ENCODE measurements at places on chromosomes 1 and 21. TPM values are rescaled to one million over a fixed set of nuclear protein-coding genes. Genes with fewer than 3 reads are reported as not detected.

DNA sequence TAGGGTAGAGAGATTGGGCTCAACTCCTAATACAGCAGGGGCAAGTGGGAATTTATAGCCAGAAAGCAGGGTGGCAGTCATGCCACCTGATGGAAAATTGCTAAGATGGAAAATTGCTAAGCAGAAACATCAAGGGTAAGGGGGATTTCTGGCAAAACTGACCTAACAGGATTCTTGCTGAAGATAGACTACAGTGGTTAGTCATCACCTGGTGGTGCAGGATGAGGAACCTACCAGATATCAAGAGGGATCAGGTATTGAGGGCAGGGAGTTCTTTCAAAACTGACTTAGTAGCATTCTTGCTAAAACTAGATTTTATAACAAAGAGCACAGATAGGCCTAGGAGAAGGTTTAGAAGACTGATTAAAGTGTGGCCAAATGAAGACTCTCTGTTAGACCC is 292.9 kb downstream of the PLPP3 start:
- no peak for DNase-seq

EVA1C gene
- polyA plus RNA-seq: 2.8 TPM

GRCh38 chr1:53410701-53411100 is 48.5 kb upstream of the DMRTB1 start:
- DNase-seq: no peak

S100A8 gene
- polyA plus RNA-seq: 20.9 TPM

GRCh38 chr1:43786201-43786958 is 79.0 kb downstream of the ST3GAL3 start:
- DNase-seq: peak; percentile 62

SELE gene
- polyA plus RNA-seq: 0.87 TPM

- no peak for DNase-seq
Observed at GRCh38 chr1:234917495-234918180, 211.0 kb downstream of the TOMM20 start.

GRCh38 chr1:218078916-218079315 is 206.2 kb upstream of the RRP15 start:
- no peak for DNase-seq

DNA sequence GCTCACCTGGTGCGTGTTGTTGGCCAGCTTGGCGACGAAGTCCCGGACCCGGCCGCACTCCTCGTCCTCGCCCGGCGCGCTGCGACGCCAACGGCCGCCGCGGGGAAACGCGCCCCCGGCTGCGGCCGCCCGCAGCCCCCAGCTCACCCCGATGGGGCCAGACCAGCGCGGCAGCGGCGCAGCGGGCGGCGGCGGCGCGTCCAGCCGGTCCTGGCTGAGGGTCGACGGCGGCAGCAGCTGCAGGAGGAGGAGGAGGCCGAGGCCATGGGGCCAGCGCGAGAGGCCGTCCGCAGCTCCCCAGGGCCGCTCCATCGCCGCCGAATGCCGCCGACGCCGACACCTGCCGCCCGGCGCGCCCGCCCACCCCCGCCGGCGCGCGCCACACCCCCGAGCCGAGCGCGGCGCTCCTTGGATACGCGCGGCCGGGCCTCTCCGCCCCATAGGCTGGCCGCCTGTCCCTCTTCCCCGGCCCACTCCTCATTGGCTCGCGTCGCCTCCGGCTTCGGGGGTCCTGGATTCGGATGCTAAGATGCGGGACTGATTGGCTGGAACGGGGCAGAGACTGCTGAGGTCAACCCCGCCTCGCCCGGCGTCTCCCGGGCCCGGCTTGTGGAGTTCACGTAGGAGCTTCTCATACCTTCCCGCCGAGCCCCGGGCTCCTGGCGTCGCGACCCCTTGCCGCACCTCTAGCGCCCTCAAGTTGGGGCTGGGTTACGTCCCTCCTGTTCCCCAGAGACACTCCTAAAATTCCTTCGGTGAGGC is at the start of gene SORT1:
Gene SORT1 (minus strand): TSS at position 338 of the 762 bp plus-strand sequence. CDS start 26 bp downstream, at position 312.
- DNase-seq: peak; percentile 95

DNA sequence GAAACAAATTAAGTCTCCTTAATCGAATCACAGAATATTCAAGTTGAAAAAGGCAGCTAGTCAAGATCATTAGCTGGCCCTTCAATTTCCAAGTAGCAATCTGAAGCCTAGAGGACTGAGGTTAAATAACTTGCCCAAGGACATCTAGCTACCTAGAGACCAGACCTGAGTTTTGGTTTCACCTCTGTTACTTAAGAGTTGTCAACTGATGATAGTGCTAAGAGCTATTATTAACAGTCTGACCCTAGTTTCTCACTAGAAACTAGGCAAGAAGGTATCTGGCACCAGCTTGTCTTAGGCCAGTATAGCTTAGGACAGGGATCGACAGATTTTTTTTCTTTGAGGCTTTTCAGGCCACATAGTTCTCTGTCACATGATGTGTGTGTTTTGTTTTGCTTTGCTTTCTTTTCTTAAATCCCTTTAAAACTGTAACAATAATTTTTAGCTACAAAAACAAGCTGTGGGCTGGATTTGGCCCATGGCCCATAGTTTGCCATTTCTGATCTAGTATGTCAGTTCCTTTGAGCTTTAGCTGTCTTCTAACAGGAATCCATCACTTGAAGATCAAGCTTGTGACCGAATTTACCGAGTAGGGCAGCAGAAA is 23.2 kb downstream of the TRIM45 start:
- no peak for DNase-seq

DNA sequence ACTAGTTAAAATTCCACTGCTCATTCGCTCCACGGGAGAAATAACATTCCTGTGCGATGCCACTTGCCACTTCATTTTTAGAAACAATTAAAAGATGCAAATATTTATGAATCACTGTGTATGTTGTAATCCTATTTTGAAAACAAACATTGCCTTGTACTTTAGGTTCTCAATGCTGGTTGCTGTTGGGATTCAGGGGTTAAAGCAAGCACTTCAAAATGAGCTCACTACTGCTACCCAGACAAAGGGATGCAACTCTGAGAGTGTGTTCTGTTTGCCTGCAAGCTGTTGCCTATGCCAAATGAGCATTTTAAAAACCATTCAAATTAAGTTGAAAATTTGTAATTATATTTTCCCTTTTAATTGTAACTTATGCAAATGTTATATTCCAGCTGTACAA is 87.5 kb downstream of the RWDD3 start:
- DNase-seq: no peak

HCN3 gene
- 3.8 TPM for polyA plus RNA-seq

- DNase-seq: no peak
Observed at GRCh38 chr1:21702780-21703179, 33.6 kb upstream of the RAP1GAP start.

GRCh38 chr1:23806280-23806679 is 5.7 kb upstream of the GALE start:
- no peak for DNase-seq

HP1BP3 gene
- polyA plus RNA-seq: 169 TPM

POLR3GL gene
- polyA plus RNA-seq: 40.9 TPM

- DNase-seq: no peak
Observed at GRCh38 chr1:177249231-177249630, 78.5 kb downstream of the BRINP2 start.

FCGR1A gene
- polyA plus RNA-seq: 3.0 TPM

CDKN2C gene
- polyA plus RNA-seq: 15.1 TPM

GRCh38 chr1:214014730-214015129 is 27.0 kb downstream of the PROX1 start:
- no peak for DNase-seq

EFNA3 gene
- polyA plus RNA-seq: 1.7 TPM

GRCh38 chr1:5331101-5331500 is 661.1 kb downstream of the NPHP4 start:
- no peak for DNase-seq

AQP10 gene
- polyA plus RNA-seq: 0.17 TPM

GRCh38 chr1:168079761-168080160 is 57.0 kb downstream of the GPR161 start:
- no peak for DNase-seq

GRCh38 chr1:1567891-1568291 is 6.8 kb downstream of the SSU72 start:
- DNase-seq: no peak

SERPINC1 gene
- polyA plus RNA-seq: 0.06 TPM

DNA sequence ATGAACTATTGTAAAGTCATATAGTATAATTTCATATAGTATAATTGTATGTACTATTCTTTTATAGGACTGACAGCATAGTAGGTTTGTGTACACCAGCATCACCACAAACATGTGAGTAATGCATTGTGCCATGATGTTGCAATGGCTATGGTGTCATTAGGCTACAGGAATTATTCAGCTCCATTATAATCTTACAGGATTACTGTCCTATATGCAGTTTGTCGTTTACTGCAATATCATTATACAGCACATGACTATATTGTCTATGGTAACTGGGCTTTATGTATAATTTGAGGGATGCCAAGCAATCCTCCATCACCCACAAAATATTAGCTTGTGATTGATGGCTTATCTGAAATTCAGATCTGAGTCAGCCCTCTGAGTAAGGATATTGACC is 54.2 kb upstream of the PBX1 start:
- DNase-seq: no peak

GLIS1 gene
- polyA plus RNA-seq: 0.07 TPM

PTPN22 gene
- polyA plus RNA-seq: 0.59 TPM

SOAT1 gene
- polyA plus RNA-seq: 10.1 TPM

- peak; percentile 71 for DNase-seq
Observed at GRCh38 chr21:28590676-28591075, 402.0 kb downstream of the LTN1 start.

TTC34 gene
- 0.50 TPM for polyA plus RNA-seq

TRIM58 gene
- 4.7 TPM for polyA plus RNA-seq

DNA sequence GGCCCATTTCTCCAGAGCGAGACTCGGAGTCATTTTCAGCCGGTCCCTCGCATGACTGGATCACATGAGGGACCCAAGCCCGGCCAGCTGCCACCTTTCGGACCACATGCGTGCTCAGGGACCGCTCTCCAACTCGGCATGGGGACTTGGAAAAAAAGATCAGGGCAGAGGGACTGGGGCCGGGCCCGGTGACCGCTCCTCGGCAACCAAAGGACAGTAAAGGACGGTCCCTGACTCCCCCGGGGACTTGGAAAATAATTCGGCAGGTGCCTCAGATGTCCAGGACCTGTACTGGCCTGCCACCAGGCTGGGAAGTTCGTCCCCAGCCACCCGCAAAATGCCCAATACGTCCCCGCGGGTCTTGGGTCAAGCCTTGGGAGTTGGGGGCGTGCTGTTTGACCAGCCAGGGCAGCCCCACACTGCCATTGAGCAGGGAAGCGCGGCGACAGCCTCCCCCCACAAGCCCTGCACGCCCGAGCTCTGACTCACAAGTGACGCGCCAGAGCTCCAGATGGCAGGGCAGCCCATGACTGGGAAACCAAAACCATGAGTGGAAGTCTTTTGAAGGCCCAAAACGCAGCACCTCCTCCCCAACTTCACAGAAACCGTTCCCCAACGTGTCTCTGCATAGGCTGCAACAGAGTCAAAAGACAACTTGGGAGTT is 134.5 kb downstream of the LIPI start:
- DNase-seq: no peak
